ENCODE measurements at places on chromosomes 12 and 14. TPM values are rescaled to one million over a fixed set of nuclear protein-coding genes. Genes with fewer than 3 reads are reported as not detected.

DNA sequence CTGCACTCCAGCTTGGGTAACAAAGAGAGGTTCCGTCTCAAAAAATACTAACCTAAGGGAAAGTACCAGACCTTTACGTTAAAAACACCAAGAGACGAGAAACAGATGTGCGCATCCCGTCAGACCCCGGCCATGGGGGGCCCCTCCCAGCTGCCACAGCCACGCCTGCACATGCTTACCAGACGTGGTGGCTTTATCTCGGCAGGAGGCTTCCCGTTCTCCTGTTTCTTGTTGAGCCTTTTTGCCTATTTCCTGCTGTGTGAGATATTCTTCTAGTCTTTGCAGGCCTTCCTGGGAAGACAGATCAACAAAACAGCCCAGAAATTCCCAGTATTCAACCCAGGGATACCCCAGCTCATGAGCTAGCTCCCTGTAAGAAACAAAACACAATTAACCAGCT lies 23.6 kb downstream of the PGAM5 start:
- DNase-seq: no peak
- no peaks in the 10 kb centered on the region for H3K27me3 ChIP-seq
- H3K36me3 ChIP-seq: peaks cover 61% of the 10 kb centered on the region
- H3K27ac ChIP-seq: no peak overlapping the region
- no peaks in the 10 kb centered on the region for H3K4me1 ChIP-seq

- H3K27ac ChIP-seq: no peak overlapping the region
- H3K36me3 ChIP-seq: no peaks in the 10 kb centered on the region
- no peaks in the 10 kb centered on the region for H3K27me3 ChIP-seq
- no peak for DNase-seq
- no peak overlapping the region for H3K4me3 ChIP-seq
Measured at GRCh38 chr14:104102282-104102914, 16.9 kb downstream of the ASPG start.

DNA sequence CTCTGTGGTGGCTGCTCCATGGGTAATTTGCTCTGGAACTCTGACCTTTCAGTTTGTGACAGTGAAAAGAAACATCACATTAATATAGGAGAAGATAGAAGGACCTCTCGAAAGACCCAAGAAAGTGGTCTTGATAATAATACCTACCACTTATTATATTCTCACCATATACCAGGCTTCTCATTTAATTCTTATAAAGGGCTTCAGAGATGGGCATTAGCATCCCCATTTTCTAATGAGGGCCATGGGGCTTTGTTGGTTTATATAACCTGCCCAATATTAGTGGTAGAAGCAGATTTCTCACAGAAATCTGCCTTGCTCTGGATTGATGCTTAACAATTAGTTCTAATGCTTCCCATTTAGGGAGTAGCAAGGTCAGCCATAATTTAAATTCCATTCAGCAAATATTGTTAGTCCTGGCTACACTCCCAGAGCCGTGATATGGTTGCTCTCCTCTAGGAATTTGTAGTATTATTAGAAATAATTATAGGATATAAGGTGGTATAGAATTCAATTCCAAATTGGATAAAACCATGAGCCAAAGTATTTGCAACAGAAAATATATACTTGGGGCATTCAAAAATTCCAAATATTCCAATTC lies 7.4 kb upstream of the AMIGO2 start:
- H3K4me1 ChIP-seq: peaks cover 44% of the 10 kb centered on the region
- H3K27me3 ChIP-seq: no peaks in the 10 kb centered on the region
- no peaks in the 10 kb centered on the region for H3K36me3 ChIP-seq
- no peak overlapping the region for H3K27ac ChIP-seq
- no peak for DNase-seq
- H3K4me3 ChIP-seq: no peak overlapping the region

DNA sequence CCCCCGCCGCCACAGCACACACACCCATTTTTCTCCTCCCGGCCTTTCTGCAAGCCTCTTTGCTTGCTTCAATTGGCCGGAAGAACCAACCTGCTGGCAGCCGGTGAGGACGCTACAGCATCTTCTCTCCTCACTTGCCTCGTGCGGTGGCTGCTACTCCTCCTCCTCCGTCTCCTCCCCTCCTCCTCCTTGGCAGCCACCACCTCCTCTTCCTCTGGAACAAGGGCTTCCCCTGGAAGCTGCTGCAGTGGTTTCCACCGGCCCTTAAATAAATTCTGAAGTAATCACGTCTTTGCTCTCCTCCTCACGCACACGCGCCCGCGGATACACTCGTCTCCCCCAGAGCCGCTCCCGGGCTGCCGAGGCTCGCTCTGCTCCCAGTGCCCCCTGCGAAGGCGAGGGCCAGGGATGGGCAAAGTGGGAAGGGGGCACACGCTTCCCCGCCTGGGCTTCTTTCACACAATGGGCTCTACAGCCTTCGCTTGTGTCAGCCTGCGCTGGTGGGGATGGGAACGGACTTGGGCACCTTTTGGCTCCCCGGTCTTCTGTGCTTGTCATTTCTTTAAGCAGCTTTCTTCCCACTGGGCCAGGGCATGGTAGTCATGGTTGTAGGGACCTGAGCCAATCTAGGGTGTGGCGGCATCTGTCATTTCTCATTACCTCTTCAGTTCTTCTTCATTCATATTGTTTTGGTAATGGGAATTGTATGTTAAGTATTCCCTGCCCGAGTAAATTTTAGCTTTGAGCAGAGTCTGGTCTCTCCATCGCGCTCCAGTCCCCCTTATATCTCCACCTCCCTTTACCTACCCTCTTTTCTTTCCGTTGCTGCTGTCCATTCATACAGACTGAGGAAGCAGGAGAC lies at the start of gene PPFIA2:
Gene PPFIA2, minus strand, starts transcription at position 161 of the 862 bp plus-strand sequence.
- no peak within 1 kb of the TSS for H3K27ac ChIP-seq
- peaks cover 5% of the 10 kb centered on the region for H3K27me3 ChIP-seq
- peak; percentile 13 for DNase-seq
- peaks cover 8% of the 10 kb centered on the region for H3K4me1 ChIP-seq
- H3K4me3 ChIP-seq: no peak within 1 kb of the TSS
- H3K36me3 ChIP-seq: no peaks in the 10 kb centered on the region

DNA sequence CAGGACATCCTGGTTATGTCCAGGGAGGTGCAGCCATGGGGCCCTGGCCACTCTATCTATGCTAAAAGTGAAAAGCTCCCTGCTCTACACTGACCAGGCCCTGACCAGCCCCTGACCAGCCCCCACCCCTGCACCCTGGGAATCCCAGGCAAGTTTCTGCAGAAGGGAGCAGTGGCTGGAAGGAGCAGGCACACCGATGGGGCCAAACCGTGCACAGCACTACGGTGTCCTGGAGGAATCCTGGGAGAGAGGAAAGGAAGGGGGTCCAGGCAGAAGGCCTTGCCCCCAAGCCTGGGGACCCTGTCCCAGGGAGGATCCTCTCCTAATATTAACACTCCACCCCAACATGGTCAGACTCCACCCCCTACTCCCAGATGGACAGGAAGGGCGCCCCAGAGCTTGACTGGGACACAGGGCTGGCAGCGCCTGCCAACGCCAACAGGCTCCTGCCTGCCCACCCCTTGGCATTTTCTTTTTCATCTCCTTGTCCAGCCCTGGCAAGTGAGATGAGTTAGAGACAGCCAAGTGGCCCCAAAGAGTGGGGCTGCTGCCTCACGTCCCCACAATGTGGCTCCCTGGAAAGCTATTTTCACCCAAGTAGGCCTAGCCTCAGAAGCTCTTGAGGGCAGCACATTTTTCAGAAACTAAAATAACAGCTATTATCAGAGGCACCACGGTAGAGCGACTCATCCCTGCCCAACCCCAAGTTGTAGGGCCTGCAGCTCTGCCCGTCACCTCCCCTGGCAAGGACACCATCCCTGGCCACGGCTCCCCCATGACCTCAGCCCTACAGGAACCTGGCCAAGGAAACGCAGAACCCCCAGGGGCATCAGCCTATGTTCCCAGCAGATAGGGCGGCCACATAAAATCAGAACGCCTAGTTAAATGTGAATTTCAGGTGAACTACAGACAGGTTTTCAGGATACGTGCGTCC lies 82.6 kb downstream of the SCARB1 start:
- H3K27ac ChIP-seq: no peak overlapping the region
- H3K27me3 ChIP-seq: no peaks in the 10 kb centered on the region
- H3K36me3 ChIP-seq: no peaks in the 10 kb centered on the region
- no peak for DNase-seq

DNA sequence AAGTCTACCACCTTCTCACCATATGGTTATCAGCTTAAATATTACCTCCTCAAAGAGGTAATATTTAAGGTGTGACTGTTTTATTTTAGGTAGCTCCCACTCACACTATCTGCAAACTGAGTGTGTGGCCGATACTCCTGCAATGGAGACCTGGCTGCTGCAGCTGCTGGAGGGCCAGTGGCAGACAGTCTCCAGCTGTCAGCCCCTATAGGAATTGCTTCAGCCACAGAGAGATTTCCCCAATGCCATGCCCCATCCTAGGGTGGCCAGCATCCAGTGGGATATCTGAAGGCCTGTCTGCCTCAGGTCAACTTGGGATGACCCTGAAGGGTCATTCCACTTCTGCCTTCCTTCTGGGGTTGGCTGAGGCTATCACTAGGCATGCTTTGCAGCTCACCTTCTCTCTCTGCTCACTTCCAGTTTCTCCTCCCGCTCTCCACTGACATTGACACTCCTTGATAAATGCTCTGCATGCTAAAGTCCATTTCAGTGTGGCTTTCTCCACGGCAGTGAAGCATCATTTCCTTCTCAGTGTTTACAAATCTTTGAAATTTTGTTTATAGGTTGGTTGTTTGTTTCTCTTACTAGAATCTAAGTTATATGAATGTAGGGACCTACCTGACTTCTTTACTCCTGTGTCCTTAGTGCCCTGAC lies 90.2 kb upstream of the USP44 start:
- DNase-seq: no peak
- H3K4me3 ChIP-seq: no peak overlapping the region
- H3K4me1 ChIP-seq: no peaks in the 10 kb centered on the region
- H3K36me3 ChIP-seq: no peaks in the 10 kb centered on the region

The SMIM41 gene
- total RNA-seq: not detected

The BEST3 gene
- total RNA-seq: not detected

The LACRT gene
- not detected for total RNA-seq

GRCh38 chr14:62645649-62646048 lies 399.6 kb downstream of the KCNH5 start:
- no peak for DNase-seq
- no peaks in the 10 kb centered on the region for H3K27me3 ChIP-seq
- no peak overlapping the region for H3K4me3 ChIP-seq
- H3K27ac ChIP-seq: no peak overlapping the region
- no peaks in the 10 kb centered on the region for H3K4me1 ChIP-seq

The DDX54 gene
- 64.9 TPM for total RNA-seq

The ITGA7 gene
- total RNA-seq: 2.5 TPM

The CCDC197 gene
- not detected for total RNA-seq

GRCh38 chr12:111437816-111438454 lies 32.2 kb downstream of the SH2B3 start:
- no peak overlapping the region for H3K4me3 ChIP-seq
- no peak for DNase-seq
- no peaks in the 10 kb centered on the region for H3K36me3 ChIP-seq
- H3K27ac ChIP-seq: peak overlapping the region; percentile 98
- peaks cover 96% of the 10 kb centered on the region for H3K4me1 ChIP-seq

The RTL1 gene
- total RNA-seq: not detected

DNA sequence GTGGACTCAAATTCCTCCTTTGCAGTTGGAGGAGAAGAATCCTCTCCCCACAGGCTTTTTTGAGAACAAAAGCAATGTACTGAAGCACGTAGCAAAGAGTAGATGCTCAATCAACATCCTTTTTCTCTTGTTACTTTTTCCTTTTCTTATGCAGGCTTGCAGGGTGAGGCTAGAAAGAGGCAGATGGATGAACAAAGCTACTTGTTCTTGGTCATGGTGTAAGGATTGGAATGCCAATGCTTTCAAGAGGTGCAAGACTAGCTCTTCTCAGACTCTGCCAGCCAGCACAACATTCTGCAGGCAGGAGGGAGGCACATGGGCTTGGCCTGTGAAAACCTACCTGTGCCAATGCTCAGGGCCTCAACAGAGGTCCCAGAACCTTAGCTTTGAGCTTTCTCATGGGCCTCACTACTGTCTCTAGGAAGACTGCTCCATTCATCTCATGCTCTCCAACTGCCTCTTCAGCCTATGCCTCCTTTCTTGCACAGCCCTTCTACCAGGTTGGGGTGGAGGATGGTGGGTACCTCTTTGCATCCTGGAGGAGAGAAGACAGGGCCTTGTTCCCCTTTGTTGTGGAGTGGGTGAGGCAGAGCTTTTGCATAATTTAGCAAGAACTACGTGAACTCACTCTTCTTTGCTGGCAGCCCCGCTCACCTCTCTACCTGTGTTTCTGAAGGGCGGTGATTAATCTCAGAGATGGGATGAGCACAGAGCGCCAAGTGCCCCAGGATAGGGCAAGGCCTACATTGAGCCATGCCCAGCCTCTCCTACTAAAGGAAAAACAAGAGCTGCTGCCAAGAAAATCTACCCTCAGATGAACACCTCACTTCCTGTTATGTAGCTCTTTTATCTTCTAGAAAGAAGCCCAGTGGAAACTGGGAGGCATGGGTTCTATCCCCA lies 1119.7 kb downstream of the VRK1 start:
- no peaks in the 10 kb centered on the region for H3K27me3 ChIP-seq
- H3K36me3 ChIP-seq: no peaks in the 10 kb centered on the region
- DNase-seq: no peak

The GUCY2C gene
- not detected for total RNA-seq

- no peaks in the 10 kb centered on the region for H3K27me3 ChIP-seq
- no peak overlapping the region for H3K27ac ChIP-seq
- no peaks in the 10 kb centered on the region for H3K4me1 ChIP-seq
- no peaks in the 10 kb centered on the region for H3K36me3 ChIP-seq
- no peak overlapping the region for H3K4me3 ChIP-seq
Measured at GRCh38 chr14:68656452-68656851, 136.4 kb downstream of the ZFP36L1 start.

- peaks cover 4% of the 10 kb centered on the region for H3K27me3 ChIP-seq
- H3K4me1 ChIP-seq: no peaks in the 10 kb centered on the region
- no peak for DNase-seq
- no peaks in the 10 kb centered on the region for H3K36me3 ChIP-seq
- no peak overlapping the region for H3K27ac ChIP-seq
- H3K4me3 ChIP-seq: no peak overlapping the region
Measured at GRCh38 chr14:104118006-104118844, 20.2 kb upstream of the KIF26A start.

- no peak for DNase-seq
- H3K36me3 ChIP-seq: no peaks in the 10 kb centered on the region
Measured at GRCh38 chr12:30000401-30000800, 216.7 kb upstream of the TMTC1 start.

The GNPNAT1 gene
- 10.0 TPM for total RNA-seq

The SDR9C7 gene
- not detected for total RNA-seq

- H3K4me1 ChIP-seq: no peaks in the 10 kb centered on the region
- peaks cover 88% of the 10 kb centered on the region for H3K36me3 ChIP-seq
- H3K4me3 ChIP-seq: no peak overlapping the region
- H3K27ac ChIP-seq: no peak overlapping the region
- no peaks in the 10 kb centered on the region for H3K27me3 ChIP-seq
- DNase-seq: no peak
Measured at GRCh38 chr14:77730976-77731497, 23.1 kb downstream of the SLIRP start.

- no peak for DNase-seq
- peak overlapping the region; percentile 71 for H3K4me3 ChIP-seq
- H3K36me3 ChIP-seq: no peaks in the 10 kb centered on the region
- H3K27ac ChIP-seq: peak overlapping the region; percentile 88
- H3K4me1 ChIP-seq: peaks cover 42% of the 10 kb centered on the region
- H3K27me3 ChIP-seq: no peaks in the 10 kb centered on the region
Measured at GRCh38 chr14:52730709-52731111, 744 bp downstream of the STYX start.

Data from CD4-positive, alpha-beta memory T cell (primary cell).